ENCODE measurements at places on chromosomes 3 and 15.

DNA sequence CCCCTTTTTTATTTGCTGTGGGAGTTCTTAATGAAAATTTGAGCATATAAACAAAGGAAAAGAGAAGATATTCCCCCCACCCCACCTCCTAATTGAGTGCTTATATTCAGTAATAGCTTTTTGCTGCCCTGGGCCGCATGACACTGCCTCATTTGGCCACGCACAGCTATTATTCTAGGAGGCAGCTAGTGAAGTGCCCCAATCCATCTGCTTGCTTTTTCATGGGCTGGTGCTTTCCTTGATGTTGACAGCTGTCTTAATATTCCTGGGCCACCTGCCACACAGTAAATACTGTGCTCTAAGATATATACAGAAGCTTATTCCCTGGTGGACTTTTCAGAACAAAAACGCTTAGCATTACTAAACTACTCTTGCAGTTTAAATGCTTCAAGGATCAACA is 3.8 kb upstream of the CRYBG3 start:
- DNase-seq, result peak; percentile 79

DNA sequence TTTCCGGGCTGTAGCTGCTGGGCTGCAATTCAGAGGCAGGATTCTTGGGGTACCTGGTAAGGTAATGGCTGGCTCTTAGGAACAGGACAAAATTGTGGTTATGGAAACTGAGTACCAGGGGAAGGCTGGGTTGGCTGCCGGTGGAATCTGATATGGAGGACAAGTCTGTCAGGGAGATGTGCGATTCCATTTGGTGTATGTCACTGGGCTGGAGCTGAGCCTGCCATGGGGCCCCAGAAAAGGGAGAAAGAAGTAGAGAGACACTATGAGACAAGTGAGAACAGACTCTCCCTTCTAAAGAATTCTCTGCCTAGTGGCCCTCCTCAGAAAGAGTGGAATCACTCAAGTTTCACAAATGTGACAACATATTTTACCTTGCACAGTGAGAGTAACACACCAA is 368.2 kb upstream of the ROPN1 start:
- no peak for DNase-seq

- DNase-seq, result no peak
These were observed 377.0 kb downstream of the FOXP1 start for GRCh38 chr3:71206305-71207165.

GRCh38 chr15:69031013-69032001 is 16.8 kb downstream of the NOX5 start:
- no peak for DNase-seq

- DNase-seq, result no peak
These were observed 48.6 kb upstream of the ULK4 start for GRCh38 chr3:42010530-42010929.

- no peak for DNase-seq
These were observed 1.7 kb upstream of the IFT57 start for GRCh38 chr3:108223928-108224327.

- no peak for DNase-seq
These were observed 120.4 kb downstream of the P3H2 start for GRCh38 chr3:190000187-190000860.

DNA sequence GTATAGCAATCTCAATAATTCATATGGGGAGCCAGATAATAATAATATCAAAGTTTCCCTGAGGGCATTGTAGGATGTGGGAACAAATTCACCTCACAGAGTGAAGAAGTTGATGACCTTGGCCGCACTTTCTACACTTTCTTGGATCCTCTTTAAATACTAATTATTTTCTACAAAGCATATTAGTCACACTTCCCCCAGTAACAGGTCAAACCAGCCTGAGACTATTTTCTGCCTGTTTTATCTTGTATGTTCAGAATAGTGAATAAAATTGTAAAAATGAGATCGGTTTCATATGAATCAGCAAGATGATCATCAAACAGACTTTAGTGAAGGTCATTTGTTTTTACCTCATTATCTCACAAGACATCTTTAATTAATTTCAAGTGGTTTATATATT is 2.3 kb upstream of the OR5K3 start:
- no peak for DNase-seq

- DNase-seq, result no peak
These were observed 82.0 kb downstream of the MBNL1 start for GRCh38 chr3:152350776-152351175.

All from NCI-H187 (cell line).